ENCODE measurements at places on chromosomes 12 and 14.

DNA sequence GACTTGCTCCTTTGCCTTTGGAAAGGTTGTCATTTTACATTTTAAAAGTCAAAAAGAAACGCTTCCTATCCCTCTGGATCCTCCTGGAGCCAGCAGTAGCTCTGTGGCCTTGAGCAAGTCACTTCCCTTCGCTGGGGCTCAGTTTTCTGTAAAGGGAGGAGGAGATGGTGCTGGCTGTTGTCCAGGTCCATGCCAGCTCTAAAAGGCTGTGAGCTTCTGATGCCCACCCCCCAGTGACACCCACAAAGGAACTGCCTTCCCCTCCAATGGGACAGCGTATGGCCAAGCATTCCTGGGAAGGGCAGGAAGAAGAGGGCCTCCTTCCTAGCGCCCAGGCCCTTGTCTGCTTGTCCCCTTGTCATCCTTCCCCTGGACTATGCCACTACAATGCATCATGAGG is 81.5 kb downstream of the NTF3 start:
- no peak for DNase-seq

- DNase-seq: no peak
These were observed 50.4 kb upstream of the PLEKHG3 start for GRCh38 chr14:64653900-64654245.

DNA sequence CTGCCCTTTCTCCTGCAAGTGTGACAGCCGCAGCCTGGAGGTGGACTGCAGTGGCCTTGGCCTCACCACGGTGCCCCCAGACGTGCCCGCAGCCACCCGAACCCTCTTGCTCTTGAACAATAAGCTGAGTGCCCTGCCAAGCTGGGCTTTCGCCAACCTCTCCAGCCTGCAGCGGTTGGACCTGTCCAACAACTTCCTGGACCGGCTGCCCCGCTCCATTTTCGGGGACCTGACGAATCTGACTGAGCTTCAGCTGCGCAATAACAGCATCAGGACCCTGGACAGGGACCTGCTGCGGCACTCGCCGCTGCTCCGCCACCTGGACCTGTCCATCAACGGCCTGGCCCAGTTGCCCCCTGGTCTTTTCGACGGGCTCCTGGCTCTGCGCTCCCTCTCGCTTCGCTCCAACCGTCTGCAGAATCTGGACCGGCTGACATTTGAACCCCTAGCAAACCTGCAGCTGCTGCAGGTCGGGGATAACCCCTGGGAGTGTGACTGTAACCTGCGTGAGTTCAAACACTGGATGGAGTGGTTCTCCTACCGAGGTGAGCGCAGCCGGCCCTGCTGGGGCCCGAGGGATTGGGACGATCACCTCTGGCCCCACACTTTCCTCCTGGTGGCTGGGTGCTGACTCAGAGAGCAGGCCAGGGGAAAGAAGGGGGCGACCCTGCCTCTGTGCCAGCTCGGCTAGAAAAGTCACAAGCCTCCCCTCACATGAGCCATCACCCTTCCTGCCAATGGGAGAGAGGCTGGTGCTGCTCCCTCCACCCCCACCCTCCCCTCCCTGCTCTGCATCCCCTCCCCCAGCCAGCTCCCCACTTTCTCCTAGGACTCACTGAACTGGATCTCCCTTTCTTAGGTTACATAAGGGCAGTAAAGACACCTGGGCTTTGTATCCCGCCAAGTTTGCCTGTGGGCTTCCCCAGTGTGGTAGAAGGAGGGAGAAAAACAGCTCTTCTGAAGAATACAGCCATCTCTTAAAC is 10.9 kb downstream of the LRTM2 start:
- DNase-seq: peak; percentile 86

DNA sequence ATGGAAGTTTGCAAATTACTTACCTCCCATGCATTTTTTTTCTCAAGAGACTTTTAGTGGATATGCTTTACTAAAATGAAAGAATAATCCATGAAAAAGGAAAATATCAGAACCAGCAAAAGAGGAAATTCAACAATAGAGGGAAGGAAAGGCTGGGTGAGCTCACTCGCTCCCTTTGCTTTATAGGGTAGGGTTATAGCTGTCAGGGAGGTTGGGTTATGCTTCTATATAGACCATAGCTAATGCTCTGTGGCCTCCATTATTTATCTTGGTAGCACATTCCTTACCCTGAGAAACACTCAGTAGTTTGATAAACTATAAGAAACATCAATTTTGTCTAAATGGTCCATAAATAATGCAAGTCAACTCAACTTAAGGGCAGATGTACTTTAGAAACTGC is 215.9 kb upstream of the FAR2 start:
- no peak for DNase-seq

- DNase-seq: no peak
These were observed 57.6 kb downstream of the POLR3B start for GRCh38 chr12:106415134-106415533.

DNA sequence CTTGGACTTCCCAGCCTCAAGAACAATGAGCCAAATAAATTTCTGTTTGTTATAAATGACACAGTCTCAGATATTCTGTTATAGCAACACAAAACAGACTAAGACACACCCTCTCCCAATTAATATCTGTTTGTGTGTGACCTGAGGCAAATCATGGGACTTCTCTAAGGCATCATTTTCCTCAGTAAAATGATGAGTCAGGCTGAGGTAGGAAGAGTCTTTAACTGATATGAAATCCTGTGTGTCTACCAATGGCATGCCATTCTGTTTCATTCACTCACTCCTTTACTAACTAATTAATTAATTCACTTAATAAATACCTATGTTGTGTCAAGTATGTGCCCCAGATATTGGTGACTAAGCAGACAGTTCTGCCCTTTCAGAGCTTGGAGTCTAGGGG is 258.4 kb upstream of the CRY1 start:
- no peak for DNase-seq

- DNase-seq: no peak
These were observed 214.6 kb downstream of the ATXN7L3B start for GRCh38 chr12:74752215-74752614.

GRCh38 chr12:64059685-64060084 is 162.4 kb downstream of the KICS2 start:
- DNase-seq: no peak
